ENCODE measurements at places on chromosomes 6 and 20. TPM values are rescaled to one million over a fixed set of nuclear protein-coding genes. Genes with fewer than 3 reads are reported as not detected.

PSORS1C1 gene
- total RNA-seq: 0.34 TPM

FOXC1 gene
- 10.7 TPM for total RNA-seq

HLA-DPA1 gene
- total RNA-seq: 5.4 TPM

DNA sequence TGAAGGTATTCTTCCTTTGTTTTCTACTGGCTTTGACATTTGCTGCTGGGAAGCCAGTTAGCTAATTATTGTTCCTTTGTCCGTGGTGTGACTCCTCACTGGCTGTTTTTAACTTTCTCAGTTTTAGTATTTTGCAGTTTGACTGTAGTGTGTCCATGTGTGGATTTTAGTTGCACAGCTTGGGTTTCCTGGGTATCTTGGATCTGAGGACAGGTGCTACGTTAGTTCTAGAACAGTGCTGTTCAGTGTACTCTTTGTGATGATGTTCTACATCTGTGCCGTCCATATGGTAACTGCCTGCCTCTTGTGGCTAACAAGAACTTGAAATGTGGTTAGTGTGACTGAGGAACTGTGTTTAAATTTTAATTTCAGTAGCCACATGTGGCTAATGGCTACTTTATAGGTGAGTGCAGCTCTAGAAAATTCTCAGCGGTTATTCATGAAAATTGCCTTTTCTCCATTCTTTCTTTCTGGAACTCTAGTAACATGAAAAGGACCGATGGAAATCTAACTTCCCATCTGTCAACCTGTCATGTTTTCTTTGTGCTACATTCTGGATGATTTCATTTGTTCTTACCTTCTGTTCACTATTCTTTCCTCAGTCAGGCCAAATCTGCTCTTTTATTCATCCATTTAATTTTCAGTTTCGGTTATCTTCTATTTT is 7.4 kb downstream of the SNX9 start:
- DNase-seq: no peak

- DNase-seq: no peak
Measured at GRCh38 chr20:61756966-61757677, 308.6 kb downstream of the TAF4 start.

LINC00237 gene
- 0.78 TPM for total RNA-seq

DNA sequence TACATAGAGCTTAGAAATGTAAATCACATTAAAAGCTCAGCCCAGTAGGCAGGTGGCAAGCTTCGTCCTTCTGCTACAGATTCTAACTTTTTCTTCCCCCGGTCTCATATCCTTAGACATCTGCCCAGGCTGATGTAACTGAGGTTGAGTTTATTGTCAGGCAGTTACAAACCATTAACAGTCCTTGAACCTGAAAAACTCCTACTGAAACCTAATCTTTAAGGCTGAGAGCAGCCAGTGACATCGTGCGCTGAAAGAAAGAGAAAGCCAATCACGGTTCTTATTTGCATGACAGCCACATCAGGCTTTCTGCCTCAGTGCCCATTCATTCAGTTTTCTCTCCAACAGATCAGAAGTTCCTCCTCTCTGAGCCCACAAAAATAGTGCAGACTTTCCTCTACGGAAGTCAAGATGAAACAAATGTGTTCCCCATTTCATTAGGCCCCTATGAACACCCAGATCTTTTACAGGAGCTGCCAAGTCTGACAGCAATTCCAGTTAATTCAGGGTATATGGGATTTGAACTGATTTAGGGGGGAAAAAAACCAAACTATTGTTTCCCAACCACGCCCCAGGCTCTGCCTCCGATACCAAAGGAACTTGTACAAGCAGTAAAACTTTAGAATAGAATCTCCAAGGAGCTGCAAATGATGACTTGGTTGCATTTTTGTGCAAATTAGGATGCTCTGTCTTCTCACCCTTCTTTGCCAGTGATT is at the start of gene NHSL1:
Gene NHSL1, minus strand, starts transcription at position 192 of the 716 bp plus-strand sequence. CDS start 204 bp downstream, outside the sequence.
- DNase-seq: no peak

PHIP gene
- total RNA-seq: 45.6 TPM
